Left lung (tissue), 14 donors: ENCODE measurements at places on chromosomes 3 and 15. TPM values are rescaled to one million over a fixed set of nuclear protein-coding genes. Genes with fewer than 3 reads are reported as not detected.

GRCh38 chr15:39613861-39614260, 33.0 kb downstream of the THBS1 start:
- no peak for DNase-seq

DNA sequence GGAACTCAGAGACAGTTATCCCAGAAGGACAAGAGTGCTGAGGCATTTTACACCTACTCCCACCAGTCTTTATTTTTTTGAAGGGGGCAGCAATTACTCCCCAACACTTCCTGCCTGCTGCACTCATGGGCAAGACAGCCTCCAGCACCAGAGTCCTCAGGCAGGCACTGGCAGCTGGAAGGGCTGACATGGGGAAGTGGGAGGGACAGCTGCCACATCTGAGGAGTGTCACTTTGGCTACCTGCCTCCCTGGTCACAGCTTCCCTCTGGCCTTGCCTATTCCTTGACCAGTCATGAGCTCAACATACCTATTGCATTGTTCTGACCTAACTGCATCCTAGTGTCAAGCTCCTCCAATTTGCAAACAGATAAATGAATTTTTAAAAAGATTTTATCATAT, 10.2 kb upstream of the LACTB start:
- DNase-seq: no peak

DNA sequence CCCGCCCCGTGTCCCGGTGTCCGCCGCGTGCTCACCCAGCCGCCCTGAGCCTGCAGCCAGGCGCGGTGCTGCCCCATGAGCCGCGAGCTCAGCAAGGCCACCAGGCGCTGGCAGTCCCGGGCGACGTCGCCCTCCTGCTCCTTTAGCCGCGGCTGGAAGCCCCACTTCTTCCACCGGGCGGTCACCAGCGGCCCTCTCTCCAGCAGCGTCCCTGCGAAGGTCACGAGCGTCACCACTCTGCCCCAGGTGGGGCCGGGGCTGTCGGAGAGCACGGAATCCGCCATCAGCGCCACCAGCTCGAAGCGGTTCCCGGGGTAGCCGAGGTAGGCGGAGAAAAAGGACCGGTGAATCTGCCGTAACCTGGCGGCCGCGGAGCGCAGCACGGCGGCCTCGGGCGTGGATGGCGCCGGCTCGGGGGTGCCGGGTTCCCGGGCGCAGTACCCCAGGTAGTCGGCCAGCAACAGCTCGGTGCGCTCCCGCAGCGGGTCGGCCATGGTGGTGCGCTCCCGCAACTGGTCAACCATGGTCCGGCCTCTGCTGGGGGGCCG, 298 bp downstream of the BCL2L10 start:
- peak; percentile 24 for DNase-seq

- DNase-seq: no peak
These were observed 339.8 kb downstream of the EPHA3 start for GRCh38 chr3:89447243-89447642.

DNA sequence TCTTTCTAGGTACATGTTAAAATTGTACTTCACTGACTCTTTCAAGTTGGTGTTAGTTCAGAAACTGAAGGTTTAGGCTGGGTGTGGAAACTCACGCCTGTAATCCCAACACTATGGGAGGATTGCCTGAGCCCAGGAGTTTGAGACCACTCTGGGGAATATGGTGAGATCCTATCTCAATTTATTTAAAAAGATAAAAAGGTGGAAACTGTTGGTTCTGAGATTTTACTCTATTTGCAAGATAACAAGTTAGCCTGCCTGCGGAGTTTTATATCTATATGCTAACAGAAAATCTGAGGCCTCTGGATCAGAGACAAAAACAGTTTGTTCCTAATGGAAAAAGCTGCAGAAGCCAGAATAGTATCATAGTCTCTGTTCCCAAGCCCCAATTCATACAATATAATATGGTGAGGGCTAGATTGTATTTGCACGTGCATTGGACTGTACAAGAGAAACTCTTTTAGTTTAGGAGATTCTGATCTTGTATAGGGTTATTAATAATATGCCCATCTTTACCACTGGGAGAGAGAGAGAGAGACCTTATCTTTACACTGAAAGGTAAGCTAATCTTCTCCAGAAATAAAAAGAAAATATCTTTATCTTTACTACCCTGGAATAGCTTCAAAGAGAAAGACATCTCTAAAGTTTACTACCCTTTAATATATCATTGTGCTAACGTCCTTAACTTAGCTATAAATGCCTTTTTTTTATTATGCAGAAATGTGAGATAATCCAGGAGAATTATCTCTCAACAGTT, 1267.6 kb downstream of the OTOL1 start:
- DNase-seq: no peak

DNA sequence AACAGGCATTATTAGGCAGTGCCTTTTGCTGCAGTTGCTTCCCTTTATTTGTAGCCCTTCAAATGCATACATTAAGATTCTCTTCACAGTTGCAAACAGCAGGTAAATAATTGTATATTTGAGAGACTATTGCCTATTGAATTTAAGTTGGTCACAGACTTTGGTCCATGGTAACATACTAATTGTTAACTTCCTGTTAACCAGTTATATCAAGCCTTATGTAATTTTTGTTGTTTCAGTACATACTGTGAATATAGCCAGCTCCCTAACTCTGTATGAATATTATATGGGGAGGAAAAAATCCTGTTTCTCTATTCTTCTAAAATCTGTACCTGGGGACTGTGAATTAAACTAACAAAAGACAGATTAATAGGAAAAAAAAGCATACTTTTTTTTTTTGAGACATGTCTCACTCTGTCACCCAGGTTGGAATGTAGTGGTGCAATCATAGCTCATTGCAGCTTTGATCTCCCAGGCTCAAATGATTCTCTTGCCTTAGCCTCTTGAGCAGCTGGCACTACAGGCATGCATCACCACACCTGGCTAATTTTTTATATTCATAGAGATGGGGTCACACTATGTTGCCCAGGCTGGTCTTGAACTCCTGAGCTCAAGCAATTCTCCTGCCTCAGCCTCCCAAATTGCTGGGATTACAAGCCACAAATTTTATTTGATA, 53.2 kb downstream of the CHL1 start:
- no peak for DNase-seq

CLDN16 gene
- polyA plus RNA-seq: 0.04 TPM

GOLGA6D gene
- polyA plus RNA-seq: 0.13 TPM

DUOXA2 gene
- 0.18 TPM for polyA plus RNA-seq
